ENCODE measurements at places on chromosomes 1 and 21. TPM values are rescaled to one million over a fixed set of nuclear protein-coding genes. Genes with fewer than 3 reads are reported as not detected.

LAPTM5 gene
- 31.5 TPM for total RNA-seq

AMY1A gene
- total RNA-seq: not detected

CHODL gene
- total RNA-seq: 0.14 TPM

KLHL21 gene
- 102 TPM for total RNA-seq

CYP4A22 gene
- total RNA-seq: not detected

VSIG8 gene
- not detected for total RNA-seq

LMX1A gene
- total RNA-seq: 0.14 TPM

DNAJC28 gene
- total RNA-seq: 7.6 TPM

RYR2 gene
- 694 TPM for total RNA-seq

LRRC3 gene
- total RNA-seq: 3.3 TPM

GNAT2 gene
- total RNA-seq: not detected

GBP6 gene
- total RNA-seq: 0.14 TPM

FAAP20 gene
- total RNA-seq: 43.9 TPM

ALX3 gene
- not detected for total RNA-seq

TNFRSF9 gene
- total RNA-seq: not detected

ERVH48-1 gene
- total RNA-seq: not detected

Measured in Right ventricle myocardium inferior (tissue), 1 donor.